ENCODE measurements at places on chromosomes 12 and 14.

DNA sequence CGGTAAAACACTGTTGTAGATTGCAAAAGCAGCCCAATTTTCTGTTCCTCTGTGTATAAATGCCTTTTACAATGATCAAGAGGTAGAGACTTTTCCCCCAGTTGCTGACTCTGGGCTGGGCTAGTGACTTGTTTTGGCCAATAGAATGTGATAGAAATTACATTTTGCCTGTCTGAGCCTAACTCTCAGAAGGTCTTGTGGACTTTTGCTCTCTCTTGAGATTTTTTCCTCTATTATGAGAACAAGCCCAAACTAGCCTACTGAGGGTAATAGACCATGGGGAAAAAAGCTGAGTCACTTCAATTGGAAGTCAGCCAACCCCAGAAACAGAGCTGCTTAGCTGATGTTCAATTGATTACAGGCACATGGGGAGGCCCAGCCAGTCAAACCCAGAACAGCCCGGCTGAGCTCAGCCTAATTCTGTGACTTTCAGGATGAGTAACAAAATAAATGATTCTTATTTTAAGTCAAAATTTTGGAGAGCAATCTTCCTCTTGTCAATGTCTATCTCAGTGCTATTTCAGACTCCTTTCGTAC is 61.4 kb downstream of the MYF5 start:
- DNase-seq: peak; percentile 20

GRCh38 chr12:27828196-27828595 is 48.2 kb upstream of the MANSC4 start:
- no peak for DNase-seq

DNA sequence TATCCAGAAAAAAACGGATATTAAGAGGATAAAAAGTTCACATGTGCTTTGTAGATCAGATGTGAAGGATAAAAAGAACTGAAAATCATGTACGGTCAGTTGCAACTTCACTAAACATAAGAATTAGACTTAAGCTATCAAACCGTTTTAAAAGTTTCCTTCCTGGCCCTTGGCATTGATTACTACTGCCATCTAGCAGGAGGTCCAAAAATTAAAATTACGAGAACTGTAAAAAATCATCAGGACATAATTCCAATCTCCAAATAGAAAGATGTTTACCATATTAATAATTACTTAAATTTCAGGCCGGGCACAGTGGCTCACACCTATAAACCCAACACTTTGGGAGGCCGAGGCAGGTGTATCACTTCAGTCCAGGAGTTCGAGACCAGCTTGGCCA is 7.9 kb downstream of the WDR89 start:
- DNase-seq: no peak

- no peak for DNase-seq
Observed at GRCh38 chr12:124861492-124861891, 2.2 kb downstream of the SCARB1 start.

GRCh38 chr12:121883315-121883660 is 5.3 kb upstream of the PSMD9 start:
- no peak for DNase-seq

- no peak for DNase-seq
Observed at GRCh38 chr12:45762185-45763110, 32.9 kb downstream of the ARID2 start.

GRCh38 chr12:116820064-116820656 is 61.1 kb downstream of the HRK start:
- no peak for DNase-seq

DNA sequence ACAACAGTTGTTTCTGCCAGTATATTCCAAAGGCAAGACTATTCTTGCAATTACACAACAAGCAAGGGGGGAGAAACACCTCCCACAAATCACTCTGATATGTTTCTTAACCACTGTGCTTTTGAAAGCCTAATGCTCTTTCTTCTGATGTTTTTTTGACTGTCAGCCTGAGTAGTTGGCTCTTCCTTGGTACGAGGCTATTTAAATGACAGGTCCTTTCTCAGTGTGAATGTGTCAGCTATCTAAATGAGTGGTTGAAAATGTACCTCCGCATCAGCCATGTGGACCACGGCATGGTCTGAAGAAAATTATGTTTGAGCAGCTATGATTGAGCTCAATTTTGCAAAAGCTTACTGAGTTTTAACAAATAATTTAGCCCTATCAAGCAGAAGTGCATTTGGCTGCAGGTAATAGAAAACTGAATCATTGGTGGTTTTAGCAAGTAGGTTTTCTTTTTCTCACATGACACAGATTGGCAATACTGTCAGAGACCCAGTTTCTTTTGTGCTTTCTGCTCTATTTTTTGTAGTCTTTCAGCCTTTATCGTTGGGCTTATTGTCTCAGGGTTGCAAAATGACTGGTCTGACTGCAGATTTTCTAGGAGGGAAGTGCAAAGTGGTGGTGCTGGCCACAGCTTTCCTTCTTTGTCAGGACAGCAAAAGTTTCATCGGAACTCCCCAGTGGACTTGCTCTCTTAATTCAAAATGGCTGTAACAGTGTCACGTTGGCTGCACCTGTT is 162.8 kb downstream of the RGS6 start:
- DNase-seq: no peak

DNA sequence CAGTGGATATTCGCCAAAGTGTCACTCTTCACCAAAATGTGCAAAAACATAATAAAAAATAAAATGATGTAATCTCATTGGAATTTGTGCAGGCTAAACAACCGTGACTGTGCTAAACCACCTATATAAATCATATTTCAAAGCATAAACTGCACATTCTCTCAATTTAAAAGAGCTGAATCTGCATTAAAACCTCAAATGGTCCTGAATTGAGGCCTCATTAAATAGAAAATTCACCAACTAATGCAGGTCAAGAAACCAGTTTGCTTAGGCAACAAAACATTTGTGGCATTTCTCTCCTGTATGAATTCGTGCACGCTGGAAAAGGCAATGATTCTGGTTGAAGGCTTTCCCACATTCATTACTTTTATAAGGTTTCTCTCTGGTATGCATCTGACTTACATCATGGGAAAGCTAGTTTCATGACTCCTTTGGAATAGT is 80.1 kb upstream of the IFNG-AS1 start:
- no peak for DNase-seq

- no peak for DNase-seq
Observed at GRCh38 chr12:124002021-124002644, 29.1 kb downstream of the ZNF664 start.

DNA sequence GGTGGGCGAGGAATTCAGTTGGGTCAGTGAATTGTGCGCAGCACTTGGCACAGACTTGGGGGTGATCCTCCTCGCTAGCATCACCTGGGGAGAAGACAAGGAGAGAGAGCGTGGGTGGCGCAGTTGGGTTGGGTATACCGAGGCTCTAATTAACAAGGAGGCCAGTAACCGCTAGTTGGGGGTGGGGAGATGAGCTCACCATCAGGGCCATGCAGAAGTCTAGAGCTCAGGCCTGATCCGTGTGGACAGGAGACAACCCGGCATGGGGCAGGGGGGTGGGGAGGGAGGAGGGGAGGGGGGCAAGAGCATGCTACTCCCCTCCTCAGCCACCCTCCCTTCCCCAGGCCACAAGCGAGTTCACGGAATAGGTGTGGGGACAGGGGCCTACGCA is 580 bp downstream of the SALL2 start:
- no peak for DNase-seq

DNA sequence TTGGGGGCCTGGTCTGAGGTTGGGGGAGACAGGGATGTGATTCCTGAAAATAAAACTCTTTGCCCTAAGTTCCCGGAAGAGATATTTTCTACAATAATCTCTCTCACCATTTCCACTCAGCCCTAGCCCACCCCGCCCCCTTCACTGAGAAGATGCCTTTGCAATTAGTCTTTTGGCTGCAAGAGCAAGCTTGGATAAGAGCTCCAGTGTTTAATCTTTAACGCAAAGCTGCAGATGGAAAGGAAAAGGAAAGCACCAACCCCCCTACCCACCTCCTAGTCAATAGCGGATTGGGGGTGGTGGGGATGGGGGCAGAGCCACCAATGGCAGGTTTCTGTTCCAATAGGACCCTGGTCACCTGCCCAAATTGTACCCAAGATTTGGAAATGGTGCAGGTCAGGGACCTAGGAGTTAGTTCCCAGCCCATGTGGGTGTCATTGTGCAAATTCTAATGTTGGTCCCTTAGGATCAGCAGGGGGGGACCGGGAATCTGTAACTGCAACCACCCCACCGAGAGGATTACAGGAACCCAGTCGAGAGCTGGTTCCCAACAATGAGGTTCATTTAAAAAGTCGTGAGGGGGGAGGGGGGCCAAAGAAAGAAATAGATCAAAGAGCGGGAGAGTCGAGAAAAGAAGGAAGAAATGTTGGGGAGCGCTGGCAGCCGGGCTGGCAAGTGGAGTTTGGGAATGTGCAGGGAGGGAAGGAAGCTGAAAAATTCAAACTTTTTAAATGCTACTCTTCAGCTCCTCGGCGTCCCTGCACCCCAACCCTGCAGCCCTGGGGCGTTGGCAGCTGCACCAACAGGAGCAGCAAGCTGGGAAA is 1.6 kb downstream of the ZFP36L1 start:
- DNase-seq: no peak

GRCh38 chr14:71682337-71682736 is 249.9 kb upstream of the RGS6 start:
- no peak for DNase-seq

DNA sequence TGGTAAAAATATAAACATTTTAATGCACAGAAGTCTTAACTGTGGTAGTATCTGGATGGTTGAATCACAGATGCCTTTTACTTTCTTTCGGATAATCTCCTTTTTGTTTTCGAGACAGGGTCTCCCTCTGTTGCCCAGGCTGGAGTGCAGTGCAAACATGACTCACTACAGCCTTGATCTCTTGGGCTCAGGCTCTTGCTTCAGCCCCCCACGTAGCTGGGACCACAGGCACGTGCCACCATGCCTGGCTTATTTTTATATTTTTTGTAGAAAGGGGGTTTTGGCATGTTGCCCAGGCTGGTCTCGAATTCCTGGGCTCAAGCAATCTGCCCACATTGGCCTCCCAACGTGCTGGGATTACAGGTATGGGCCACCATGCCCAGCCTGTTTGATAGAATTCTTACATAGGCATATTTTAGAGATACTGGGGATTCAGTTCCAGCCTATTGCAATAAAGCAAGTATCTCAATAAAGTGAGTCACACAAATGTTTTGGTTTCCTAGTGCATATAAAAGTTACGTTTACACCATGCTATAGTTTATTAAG is 99.2 kb downstream of the SNAPC1 start:
- no peak for DNase-seq

GRCh38 chr12:27297566-27297965 is 35.1 kb upstream of the BMAL2 start:
- DNase-seq: no peak

DNA sequence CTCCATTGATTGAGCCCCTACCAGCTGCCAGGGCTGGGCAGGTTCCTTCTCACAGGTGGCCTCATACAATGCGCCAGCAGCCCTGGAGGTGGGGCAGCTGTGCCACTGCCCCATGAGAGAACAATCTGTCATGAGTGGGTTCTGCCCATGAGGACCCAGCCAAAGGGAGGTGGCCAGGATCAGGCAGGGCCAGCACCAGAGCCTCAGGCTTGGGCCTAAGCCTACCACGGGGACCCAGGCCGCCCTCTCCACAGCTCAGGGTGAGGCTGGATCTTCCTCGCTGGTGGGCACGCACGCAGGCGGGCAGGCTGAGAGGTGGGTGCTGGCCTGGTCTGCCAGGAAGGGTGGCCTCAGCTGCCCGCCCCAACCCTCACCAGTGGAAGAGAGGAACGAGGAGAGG is 110.7 kb downstream of the KIF26A start:
- no peak for DNase-seq

GRCh38 chr12:85740186-85740585 is 96.0 kb downstream of the RASSF9 start:
- DNase-seq: no peak

DNA sequence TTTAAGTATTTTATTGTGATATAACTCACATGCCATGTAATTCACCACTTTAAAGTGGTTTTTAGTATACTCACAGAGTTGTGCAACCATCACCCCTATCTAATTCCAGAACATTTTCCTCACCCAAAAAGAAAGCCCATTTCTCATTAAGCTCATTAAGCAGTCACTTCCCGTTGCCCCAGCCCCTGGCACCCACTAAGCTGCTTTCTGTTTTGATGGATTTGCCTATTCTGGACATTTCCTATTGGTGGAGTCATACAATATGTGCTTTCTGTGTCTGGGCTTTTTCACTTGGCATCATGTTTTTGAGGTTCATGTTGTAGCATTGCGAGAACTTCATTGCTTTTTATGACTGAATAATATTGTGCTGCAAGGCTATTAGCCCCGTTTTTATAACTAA is 66.0 kb downstream of the ARL6IP4 start:
- no peak for DNase-seq

- no peak for DNase-seq
Observed at GRCh38 chr12:89949457-89950195, 241.0 kb upstream of the ATP2B1 start.

DNA sequence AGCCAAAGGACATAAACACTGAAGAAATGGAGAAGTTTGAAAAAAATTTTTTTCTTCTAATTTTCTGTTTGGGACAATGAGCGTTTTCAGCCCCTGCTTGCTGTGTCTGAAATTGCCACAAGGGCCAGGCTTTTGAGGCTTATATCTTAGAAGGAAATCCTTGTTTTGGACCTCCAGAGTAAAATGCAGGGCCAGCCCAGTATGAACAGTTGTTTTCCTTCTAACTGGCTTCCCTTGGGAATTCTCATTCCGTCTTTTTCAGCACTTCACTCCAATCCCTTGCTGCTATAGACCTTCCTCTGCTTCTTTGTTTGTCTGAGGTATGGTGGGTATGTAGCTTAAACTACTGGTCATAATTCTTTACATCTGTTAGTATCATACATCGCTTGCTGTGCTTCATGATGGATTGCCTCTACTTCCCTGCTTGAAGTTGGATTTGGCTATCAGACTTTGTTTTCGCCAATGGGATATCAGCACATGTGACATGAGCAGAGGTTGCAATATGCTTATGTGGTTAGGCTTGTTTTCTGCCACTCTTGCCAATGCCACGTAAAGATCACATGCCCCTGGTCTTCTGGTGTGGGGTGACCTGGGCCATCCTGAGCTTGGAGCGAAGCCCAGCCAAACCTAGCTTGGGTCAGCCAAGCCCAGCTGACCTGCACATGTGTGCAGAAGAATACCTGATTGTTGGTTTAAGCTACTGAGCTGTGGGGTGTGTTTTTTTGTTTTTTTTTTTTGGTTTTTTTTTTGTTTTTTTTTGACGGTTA is 64.7 kb downstream of the AVPR1A start:
- no peak for DNase-seq

- no peak for DNase-seq
Observed at GRCh38 chr12:121189131-121189530, 20.8 kb upstream of the P2RX4 start.
